ENCODE measurements at places on chromosomes 12 and 14.

GRCh38 chr12:103557628-103558010, 29.5 kb upstream of the STAB2 start:
- DNase-seq, result no peak

GRCh38 chr12:101407049-101407435, 530 bp downstream of the ARL1 start:
- DNase-seq, result peak; percentile 64

- no peak for DNase-seq
Measured at GRCh38 chr12:77070382-77070781, 5.0 kb upstream of the E2F7 start.

- DNase-seq, result no peak
Measured at GRCh38 chr12:114638790-114639435, 45.1 kb downstream of the TBX3 start.

- no peak for DNase-seq
Measured at GRCh38 chr12:15855646-15856045, 26.5 kb upstream of the STRAP start.

All from neural progenitor cell (in vitro differentiated cells).